ENCODE measurements at places on chromosomes 5 and 9. TPM values are rescaled to one million over a fixed set of nuclear protein-coding genes. Genes with fewer than 3 reads are reported as not detected.

DNA sequence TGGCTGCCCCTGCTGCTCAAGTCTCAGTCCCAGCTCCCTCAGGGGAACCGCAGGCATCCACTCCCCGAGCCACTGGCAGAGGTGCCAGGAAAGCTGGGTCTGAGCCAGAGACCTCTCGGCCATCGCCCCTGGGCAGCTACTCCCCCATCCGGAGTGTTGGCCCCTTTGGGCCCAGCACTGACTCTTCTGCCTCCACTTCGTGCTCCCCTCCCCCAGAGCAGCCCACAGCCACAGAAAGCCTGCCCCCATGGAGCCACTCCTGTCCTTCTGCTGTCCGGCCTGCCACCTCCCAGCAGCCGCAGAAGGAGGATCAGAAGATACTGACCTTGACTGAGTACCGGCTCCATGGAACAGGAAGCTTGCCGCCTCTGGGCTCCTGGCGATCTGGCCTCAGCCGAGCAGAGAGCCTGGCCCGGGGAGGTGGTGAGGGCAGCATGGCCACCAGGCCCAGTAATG lies 49.8 kb upstream of the TESK1 start:
- DNase-seq, result no peak
- H3K4me1 ChIP-seq, result no peaks in the 10 kb centered on the region
- no peak overlapping the region for H3K4me3 ChIP-seq
- no peaks in the 10 kb centered on the region for H3K36me3 ChIP-seq

GRCh38 chr9:128892221-128892921 lies 10.4 kb downstream of the LRRC8A start:
- peaks cover 16% of the 10 kb centered on the region for H3K4me1 ChIP-seq
- peaks cover 4% of the 10 kb centered on the region for H3K36me3 ChIP-seq
- H3K27ac ChIP-seq, result peak overlapping the region; percentile 62
- no peak for DNase-seq
- H3K27me3 ChIP-seq, result no peaks in the 10 kb centered on the region

- no peak for DNase-seq
- H3K27ac ChIP-seq, result no peak within 1 kb of the TSS
Measured at GRCh38 chr5:136192526-136193321, at the start of gene SMIM32. Gene SMIM32 (minus strand): TSS chr5:136193162. CDS start chr5:136192524, 638 bp downstream.

PCA3 gene
- not detected for total RNA-seq
